Brain (organoid and tissue), 16 donors: ENCODE measurements at places on chromosomes 3 and 15.

DNA sequence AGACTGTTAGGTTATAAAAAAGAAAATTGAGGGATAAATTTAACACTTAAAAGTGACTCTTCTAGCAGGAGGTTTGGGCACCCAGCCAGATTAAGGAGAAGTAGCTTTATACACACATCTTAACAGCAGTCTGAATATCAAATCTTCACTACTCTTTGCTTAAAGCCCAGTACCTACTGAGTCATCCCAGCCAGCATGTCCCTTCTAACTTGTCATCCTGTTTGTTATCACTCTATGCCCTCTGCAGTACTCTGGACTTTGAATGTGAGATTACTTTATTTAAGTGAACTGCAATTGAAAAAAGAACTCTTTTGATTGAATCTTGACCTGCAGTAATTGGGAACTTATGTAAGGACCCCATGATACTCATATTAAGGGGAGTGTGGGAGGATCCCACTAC is 77.6 kb downstream of the FHIT start:
- no peak for DNase-seq

DNA sequence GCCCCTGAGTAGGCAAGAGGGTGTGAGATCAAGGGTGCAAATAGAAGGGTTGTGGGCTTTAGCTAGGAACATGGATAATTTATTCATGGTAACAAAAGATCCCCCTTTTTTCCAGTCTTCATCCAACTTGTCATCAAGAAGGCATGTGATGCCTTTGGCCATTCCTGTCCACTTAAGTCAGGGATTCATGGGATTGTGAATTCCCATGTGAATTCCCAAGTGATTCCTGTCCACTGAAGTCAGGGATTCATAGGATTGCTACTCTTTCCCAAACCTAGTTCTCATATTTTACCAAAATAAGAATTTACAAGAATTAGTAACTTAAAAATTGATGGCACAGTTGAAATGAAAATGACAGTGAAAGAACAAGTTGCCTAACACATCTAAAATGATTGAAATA is 40.8 kb downstream of the HMG20A start:
- DNase-seq = no peak

- DNase-seq = no peak
These were observed 11.0 kb upstream of the C3orf49 start for GRCh38 chr3:63807961-63808565.

DNA sequence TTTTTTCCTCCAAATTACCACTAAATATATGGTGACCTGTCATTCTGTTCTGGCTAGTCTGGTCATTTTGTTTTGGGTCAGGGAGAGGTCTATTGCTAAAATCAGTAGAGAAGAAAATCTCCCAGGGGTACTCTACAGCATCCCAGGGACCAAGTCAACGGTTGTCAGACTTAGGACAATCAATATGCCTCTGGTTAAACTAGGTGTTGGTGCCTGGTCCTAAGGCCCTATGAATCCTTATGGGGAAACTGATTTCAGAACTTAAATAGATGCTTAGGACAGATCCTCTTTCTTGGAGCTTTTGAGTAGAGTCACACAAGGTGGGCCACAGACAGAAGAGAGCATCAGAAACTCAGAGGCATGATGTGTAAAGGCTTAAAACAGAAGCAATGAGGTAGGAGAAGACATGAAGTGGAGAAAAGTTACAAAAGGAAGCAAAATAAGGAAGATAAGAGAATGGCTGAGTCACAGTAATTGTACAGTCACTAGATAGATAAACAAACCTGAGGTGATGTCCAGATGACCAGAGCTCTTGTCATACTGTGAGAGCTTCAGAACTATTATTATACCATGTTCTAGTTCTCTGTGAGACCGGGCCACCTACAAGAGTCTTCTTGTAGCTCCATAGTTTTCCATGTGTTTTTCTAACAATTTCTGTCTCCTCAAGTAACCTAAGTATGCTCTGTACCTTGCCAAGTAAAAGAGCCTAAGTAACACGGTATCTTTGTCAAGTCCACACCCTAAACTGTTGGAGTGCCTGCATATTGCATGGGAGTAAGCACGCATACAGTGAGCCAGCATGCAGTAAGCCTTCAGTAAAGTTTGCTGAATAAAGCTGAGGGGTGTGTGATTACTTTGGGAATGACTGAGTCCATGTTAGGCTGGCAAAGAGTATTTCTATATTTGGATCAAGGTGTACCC is 44.6 kb upstream of the LEKR1 start:
- DNase-seq = no peak

DNA sequence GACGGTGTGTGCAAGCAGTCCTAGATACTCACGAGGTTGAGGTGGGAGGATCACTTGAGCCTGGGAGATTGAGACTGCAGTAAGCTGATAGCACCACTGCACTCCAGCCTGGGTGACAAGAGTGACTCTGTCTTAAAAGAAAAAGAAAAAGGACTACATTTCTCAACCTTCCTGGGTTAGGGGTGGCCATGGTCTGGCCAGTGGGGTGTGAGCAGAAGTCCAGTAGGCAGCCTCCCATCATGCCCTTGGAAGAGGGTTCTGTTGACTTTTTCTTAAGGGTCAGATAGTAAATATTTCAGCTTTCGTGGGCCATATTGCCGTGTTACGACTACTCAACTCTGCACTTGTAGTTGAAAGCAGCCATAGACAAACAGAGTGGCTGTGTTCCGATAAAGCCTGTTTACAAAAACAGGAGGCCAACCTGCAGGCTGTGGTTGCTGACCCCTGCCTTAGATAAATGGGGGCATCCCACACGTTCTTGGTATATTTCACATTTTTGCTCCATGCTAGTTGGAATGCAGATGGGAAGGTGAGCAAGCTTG is 31.0 kb upstream of the PDE8A start:
- DNase-seq = no peak

GRCh38 chr3:130915567-130916292 is 21.8 kb downstream of the ATP2C1 start:
- DNase-seq = no peak

DNA sequence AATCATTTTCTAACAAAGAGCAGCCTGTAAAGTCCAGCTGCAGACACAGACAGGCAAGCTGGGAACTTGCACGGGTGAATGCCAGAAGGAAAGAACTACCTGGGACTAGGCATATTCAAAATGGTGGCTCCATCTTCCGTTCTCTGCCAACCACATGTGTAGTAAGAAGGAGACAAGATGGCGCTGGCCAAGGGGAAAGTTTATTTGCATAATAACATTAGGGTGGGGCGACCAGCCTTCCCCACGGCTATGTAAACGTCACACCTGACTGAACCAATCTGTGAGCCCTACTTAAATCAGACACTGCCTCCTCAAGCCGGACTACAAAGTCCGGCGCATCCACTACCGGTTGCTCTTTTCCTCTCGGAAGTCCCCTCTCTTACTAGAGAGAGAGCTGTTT is 130.8 kb downstream of the SNRK start:
- DNase-seq = no peak

DNA sequence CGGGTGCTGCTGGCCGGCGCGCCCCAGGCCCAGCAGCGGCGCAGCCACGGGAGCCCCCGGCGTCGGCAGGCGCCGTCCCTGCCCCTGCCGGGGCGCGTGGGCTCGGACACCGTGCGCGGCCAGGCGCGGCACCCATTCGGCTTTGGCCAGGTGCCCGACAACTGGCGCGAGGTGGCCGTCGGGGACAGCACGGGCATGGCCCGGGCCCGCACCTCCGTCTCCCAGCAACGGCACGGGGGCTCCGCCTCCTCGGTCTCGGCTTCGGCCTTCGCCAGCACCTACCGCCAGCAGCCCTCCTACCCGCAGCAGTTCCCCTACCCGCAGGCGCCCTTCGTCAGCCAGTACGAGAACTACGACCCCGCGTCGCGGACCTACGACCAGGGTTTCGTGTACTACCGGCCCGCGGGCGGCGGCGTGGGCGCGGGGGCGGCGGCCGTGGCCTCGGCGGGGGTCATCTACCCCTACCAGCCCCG is 777 bp downstream of the LOXL1 start:
- DNase-seq = peak; percentile 42

- no peak for DNase-seq
These were observed 72.0 kb upstream of the KLF13 start for GRCh38 chr15:31254431-31255175.

DNA sequence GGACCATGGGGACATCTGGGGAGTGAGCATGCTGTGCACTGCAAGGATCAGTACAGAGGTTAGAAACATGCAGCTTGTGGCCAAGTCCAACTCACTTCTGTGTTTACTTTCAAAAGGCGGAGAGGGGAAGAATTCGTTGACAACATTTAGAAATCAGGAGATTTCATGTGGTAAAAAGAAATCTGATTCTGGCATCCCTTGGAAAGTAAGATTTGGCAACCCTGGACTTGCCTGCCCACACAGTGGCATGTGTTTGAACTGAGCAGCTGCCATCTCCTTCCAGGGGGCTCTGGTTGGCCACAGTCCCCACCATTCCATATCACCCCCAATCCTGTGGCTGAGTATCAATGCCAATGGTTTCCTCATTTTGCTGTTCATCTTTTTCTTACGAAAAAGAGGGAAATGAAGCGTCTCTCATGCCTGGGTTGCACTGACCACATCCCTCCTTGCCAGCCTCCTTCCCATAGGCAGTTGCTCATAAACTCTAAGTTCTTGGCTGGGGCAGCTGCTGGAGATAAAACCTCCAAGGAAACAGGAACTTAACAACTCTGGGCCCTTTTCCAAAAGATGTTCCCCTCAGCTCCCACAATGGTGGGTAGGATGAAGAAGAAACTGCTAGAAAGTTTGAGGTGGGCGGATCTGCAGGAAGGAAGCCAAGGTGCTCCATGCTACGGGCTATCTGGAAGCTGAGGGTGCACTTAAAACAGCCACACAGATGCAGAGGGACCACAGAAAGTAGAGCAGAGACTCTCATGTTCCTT is 29.2 kb downstream of the SLC6A11 start:
- DNase-seq = no peak

DNA sequence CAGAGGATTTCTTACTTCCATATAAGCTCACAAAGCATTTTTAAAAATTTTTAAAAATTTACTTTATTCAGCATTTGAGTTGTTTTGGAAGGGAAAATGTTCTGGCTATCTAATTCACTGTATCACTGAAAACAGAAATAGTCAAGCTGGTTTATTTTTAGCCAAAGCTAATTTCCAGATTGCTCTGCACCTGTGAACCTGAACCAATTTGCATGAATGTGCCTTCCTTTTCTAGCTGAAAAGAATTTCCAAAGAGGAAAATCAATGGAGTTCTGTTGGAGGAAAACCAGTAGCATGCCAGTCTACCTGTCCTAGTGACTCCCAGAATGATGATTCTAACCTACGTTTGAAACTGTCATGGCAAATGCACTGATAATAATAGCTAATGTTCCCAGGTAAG is 134.2 kb upstream of the LIPC start:
- DNase-seq = no peak

GRCh38 chr15:41462084-41462795 is 31.4 kb upstream of the ITPKA start:
- DNase-seq = no peak

- peak; percentile 100 for DNase-seq
These were observed at the start of gene WDR5B for GRCh38 chr3:122415762-122416654. Gene WDR5B (minus strand): TSS chr3:122416062. CDS start chr3:122415528, 534 bp downstream.

- DNase-seq = peak; percentile 32
These were observed 1.4 kb downstream of the PTPRG start for GRCh38 chr3:61562721-61563312.

DNA sequence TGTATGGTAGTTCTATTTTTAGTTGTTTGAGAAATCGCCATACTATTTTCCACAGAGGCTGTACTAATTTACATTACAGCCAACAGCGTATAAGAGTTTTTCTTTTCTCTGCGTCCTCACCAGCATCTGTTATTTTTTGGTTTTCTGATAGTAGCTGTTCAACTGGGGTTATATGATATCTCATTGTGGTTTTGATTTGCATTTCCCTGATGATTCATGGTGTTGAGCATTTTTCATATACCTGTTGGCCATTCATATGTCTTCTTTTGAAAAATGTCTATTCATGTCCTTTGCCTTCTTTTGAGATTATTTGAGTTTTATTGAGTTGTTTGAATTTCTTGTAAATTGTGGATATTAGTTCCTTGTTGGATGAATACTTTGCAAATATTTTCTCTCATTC is 114.6 kb downstream of the LRRK1 start:
- DNase-seq = no peak

- peak; percentile 49 for DNase-seq
These were observed 507.6 kb downstream of the FHIT start for GRCh38 chr3:60743631-60744164.

DNA sequence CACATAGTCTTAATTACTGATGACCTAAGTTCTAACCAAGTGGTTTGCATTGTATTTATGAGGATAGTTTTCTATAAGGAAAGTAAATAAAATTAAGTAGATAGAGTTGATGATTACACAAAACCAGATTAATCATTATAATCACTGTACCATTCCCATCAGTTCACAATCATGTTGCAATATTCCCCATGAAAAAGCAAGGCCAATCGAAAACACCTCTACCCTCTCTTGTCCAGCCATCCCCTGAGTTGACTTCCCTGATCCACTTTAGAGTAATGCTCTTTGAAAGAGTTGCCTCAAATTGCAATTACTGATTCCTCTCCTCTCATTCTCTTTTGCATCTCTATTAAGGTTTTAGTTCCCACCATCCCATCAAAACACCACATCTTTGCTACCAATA is 21.0 kb downstream of the BCHE start:
- DNase-seq = no peak

DNA sequence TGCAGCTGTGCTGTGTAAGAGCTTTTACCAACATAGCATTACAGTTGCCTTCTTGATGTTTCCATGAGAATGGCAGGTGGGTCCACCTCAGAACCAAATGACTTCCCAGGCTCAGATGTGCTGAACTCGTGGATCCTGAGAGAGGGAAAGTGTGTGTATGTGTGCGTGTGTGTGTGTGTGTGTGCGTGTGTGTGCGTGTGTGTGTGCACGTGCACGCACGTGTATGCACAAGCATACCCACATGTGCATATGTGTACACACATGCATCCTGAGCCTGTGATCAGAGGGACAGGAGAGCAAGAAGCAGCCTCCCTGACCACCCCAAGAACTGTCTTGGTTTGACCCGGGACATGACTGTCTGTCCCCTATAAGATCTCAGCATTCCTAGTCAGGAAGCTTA is 48.1 kb downstream of the CHDH start:
- no peak for DNase-seq

GRCh38 chr3:196081834-196082618 is at the start of gene TFRC:
Gene TFRC (minus strand): TSS chr3:196082090. CDS start chr3:196077099, 4,991 bp downstream.
- DNase-seq = peak; percentile 99
